ENCODE measurements at places on chromosomes 5 and 9.

- H3K4me3 ChIP-seq, result no peak overlapping the region
- no peak overlapping the region for H3K27ac ChIP-seq
- H3K27me3 ChIP-seq, result peaks cover 5% of the 10 kb centered on the region
- DNase-seq, result no peak
- no peaks in the 10 kb centered on the region for H3K4me1 ChIP-seq
These were observed 188.5 kb downstream of the COX7C start for GRCh38 chr5:86806206-86806605.

GRCh38 chr5:171945066-171945465 is 61.4 kb downstream of the FBXW11 start:
- H3K36me3 ChIP-seq, result peaks cover 13% of the 10 kb centered on the region
- H3K4me1 ChIP-seq, result peaks cover 41% of the 10 kb centered on the region
- no peak overlapping the region for H3K4me3 ChIP-seq
- H3K27ac ChIP-seq, result no peak overlapping the region
- DNase-seq, result no peak
- H3K27me3 ChIP-seq, result no peaks in the 10 kb centered on the region

- peak overlapping the region; percentile 98 for H3K4me3 ChIP-seq
- no peak for DNase-seq
- peaks cover 30% of the 10 kb centered on the region for H3K4me1 ChIP-seq
- H3K36me3 ChIP-seq, result peaks cover 22% of the 10 kb centered on the region
These were observed 2.8 kb downstream of the ANKH start for GRCh38 chr5:14868771-14869170.

GRCh38 chr9:104810421-104811339 is 46.8 kb downstream of the NIPSNAP3B start:
- no peak overlapping the region for H3K4me3 ChIP-seq
- no peaks in the 10 kb centered on the region for H3K36me3 ChIP-seq
- no peaks in the 10 kb centered on the region for H3K4me1 ChIP-seq
- no peak overlapping the region for H3K27ac ChIP-seq

GRCh38 chr5:39979-40583 is 51.9 kb upstream of the PLEKHG4B start:
- no peak for DNase-seq
- H3K36me3 ChIP-seq, result no peaks in the 10 kb centered on the region
- H3K27ac ChIP-seq, result no peak overlapping the region
- peaks cover 50% of the 10 kb centered on the region for H3K27me3 ChIP-seq
- H3K4me3 ChIP-seq, result no peak overlapping the region
- H3K4me1 ChIP-seq, result no peaks in the 10 kb centered on the region

Data from activated naive CD8-positive, alpha-beta T cell treated with anti-CD3 and anti-CD28 coated beads for 36 hours (primary cell).